Right cardiac atrium (tissue), 5 donors: ENCODE measurements at places on chromosomes 16 and 17. TPM values are rescaled to one million over a fixed set of nuclear protein-coding genes. Genes with fewer than 3 reads are reported as not detected.

The CTNS gene
- 7.4 TPM for polyA plus RNA-seq

The GNGT2 gene
- 2.7 TPM for polyA plus RNA-seq

GRCh38 chr17:76586741-76587487 lies 1.3 kb upstream of the ST6GALNAC2 start:
- DNase-seq: no peak

The SLC25A39 gene
- polyA plus RNA-seq: 73.0 TPM

- DNase-seq: no peak
Observed at GRCh38 chr16:56450275-56450985, 702 bp downstream of the NUDT21 start.

The KRTAP9-4 gene
- polyA plus RNA-seq: not detected

The PRPSAP2 gene
- polyA plus RNA-seq: 20.1 TPM

DNA sequence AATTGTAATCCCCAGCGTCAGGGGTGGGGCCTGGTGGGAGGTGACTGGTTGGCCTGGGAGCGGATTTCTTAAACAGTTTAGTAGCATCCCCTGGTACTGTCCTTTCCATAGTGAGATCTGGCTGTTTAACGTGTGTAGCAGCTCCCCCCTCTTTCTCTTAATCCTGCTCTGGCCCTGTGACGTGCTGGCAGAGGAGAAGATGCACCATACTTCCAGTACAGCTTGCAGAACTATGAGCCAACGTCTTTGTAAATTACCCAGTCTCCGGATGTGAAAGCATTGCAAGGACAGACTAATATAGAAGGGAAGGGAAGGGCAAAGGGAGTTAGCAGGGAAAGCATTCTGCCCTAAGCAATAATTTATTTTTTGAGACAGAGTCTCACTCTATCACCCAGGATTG lies 83.9 kb downstream of the RMI2 start:
- no peak for DNase-seq

- DNase-seq: no peak
Observed at GRCh38 chr17:78224231-78225087, 7.0 kb upstream of the TMEM235 start.

DNA sequence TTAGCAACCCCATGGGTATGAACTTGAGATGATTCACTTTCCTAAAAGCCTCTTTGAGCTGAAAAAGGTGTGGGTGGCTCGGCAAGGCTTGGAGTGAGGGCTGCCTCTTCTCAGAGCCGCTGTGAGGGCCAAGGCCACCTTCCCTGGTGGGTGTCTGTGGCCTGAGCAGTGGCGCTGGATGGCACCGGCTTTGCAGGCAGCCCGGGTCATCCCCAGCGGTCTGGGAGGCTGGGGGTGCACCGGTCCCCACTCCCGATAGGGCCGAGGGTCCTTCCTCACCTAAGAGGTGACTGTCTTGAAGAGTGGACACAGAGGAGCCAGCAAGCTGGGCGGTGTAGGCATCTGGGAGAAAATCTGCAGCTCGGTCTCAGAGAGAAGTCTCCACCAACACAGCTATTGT lies 79.2 kb upstream of the RBL2 start:
- DNase-seq: no peak

GRCh38 chr17:1438593-1439083 lies 17.4 kb downstream of the CRK start:
- no peak for DNase-seq
